ENCODE measurements at places on chromosomes 12 and 14. TPM values are rescaled to one million over a fixed set of nuclear protein-coding genes. Genes with fewer than 3 reads are reported as not detected.

GRCh38 chr12:71888521-71888920 lies 49.0 kb downstream of the TBC1D15 start:
- no peak overlapping the region for H3K4me3 ChIP-seq
- H3K36me3 ChIP-seq = peaks cover 23% of the 10 kb centered on the region
- H3K27ac ChIP-seq = no peak overlapping the region
- no peaks in the 10 kb centered on the region for H3K27me3 ChIP-seq
- H3K4me1 ChIP-seq = peaks cover 9% of the 10 kb centered on the region

DNA sequence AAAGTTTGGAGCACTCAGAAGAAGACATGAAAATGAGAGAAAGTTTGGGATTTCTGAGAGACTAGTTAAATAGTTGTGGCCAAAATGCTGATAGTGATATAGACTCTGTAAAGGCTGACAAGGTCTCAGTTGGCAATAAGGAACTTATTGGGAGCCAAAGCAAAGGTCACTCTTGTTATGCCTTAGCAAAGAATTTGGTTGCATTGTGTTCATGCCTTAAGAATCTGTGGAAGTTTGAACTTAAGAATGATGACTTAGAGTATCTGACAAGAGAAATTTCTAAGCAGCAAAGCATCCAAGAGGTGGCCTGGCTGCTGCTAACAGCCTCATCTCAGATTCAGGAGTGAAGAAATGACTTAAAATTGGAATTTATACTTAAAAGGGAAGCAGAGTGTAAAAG lies 113.8 kb downstream of the PIK3C2G start:
- H3K4me1 ChIP-seq = no peaks in the 10 kb centered on the region
- H3K27ac ChIP-seq = no peak overlapping the region
- no peaks in the 10 kb centered on the region for H3K27me3 ChIP-seq
- H3K36me3 ChIP-seq = no peaks in the 10 kb centered on the region
- no peak overlapping the region for H3K4me3 ChIP-seq

- no peak overlapping the region for H3K27ac ChIP-seq
- no peak overlapping the region for H3K4me3 ChIP-seq
- H3K27me3 ChIP-seq = no peaks in the 10 kb centered on the region
- no peak for DNase-seq
- no peaks in the 10 kb centered on the region for H3K36me3 ChIP-seq
These were observed 32.1 kb downstream of the SNRNP35 start for GRCh38 chr12:123490089-123490488.

The NINJ2 gene
- 4.9 TPM for polyA plus RNA-seq

DNA sequence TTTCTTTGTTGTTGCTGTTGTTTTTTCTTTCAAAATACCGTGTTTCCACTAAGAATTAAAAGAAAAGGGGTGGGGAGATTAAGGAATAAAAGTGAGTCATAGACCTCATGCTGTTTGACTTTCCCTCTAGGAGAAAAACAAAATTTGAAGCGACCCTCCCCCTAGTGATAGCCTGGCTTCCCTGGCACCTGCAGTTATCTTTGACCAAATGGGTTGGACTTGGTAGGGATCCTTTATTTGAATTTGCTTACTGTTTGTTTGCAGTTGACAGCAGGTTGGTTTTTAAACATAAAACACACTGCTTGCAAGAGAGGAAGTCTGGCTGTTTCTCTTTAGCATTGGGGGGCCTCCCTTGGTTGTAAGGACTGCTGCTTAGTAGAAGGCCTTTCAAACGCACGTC lies 14.0 kb downstream of the OTX2 start:
- H3K4me1 ChIP-seq = no peaks in the 10 kb centered on the region
- no peaks in the 10 kb centered on the region for H3K36me3 ChIP-seq
- peaks cover 73% of the 10 kb centered on the region for H3K27me3 ChIP-seq
- no peak overlapping the region for H3K27ac ChIP-seq
- no peak overlapping the region for H3K4me3 ChIP-seq
- DNase-seq = no peak

DNA sequence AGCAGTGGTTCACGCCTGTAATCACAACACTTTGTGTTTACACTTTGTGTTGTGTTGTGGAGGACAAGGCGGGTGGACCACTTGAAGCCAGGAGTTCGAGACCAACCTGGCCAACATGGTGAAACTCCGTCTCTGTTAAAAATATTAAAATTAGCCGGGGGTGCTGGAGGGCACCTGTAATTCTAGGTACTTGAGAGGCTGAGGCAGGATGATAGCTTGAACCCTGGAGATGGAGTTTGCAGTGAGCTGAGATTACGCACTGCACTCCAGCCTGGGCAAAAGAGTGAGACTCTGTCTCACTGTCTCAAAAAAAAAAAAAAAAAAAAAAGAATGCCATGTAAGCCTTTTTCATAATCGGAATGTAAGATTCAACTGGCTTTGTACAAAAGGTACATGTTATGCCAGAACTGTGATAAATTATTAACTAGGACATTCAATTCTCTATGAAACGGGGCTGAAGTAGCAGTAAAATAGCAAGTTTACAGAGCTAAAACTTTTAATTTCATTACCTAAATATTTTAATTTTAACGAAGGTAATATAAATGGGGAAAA lies 13.9 kb upstream of the PITPNM2 start:
- H3K36me3 ChIP-seq = peaks cover 18% of the 10 kb centered on the region
- H3K27ac ChIP-seq = no peak overlapping the region
- no peak for DNase-seq

- no peak for DNase-seq
- no peak overlapping the region for H3K4me3 ChIP-seq
- no peaks in the 10 kb centered on the region for H3K4me1 ChIP-seq
- H3K27me3 ChIP-seq = peaks cover 7% of the 10 kb centered on the region
- H3K27ac ChIP-seq = no peak overlapping the region
- H3K36me3 ChIP-seq = no peaks in the 10 kb centered on the region
These were observed 153.6 kb upstream of the ARID2 start for GRCh38 chr12:45575823-45576475.

The MYO1H gene
- polyA plus RNA-seq = not detected

DNA sequence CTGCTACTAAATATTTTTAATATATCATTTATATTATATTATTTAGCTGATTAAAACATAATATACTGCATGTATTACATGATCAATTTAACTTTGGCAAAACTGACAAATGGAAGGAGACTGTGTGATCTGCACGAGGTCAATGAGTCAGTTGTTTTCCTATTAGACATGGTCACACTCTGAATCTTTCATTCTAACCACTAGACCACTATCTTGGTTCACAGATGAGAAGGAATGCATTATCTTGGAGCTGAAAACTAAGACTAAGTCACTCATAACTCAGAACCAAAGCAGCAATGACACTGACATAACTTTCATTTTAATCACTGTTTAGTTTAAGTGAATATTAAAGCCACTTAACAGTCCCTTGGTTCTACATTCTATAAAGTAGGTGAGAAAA lies 37.4 kb downstream of the GNPTAB start:
- peaks cover 15% of the 10 kb centered on the region for H3K4me1 ChIP-seq
- no peaks in the 10 kb centered on the region for H3K27me3 ChIP-seq
- no peaks in the 10 kb centered on the region for H3K36me3 ChIP-seq

DNA sequence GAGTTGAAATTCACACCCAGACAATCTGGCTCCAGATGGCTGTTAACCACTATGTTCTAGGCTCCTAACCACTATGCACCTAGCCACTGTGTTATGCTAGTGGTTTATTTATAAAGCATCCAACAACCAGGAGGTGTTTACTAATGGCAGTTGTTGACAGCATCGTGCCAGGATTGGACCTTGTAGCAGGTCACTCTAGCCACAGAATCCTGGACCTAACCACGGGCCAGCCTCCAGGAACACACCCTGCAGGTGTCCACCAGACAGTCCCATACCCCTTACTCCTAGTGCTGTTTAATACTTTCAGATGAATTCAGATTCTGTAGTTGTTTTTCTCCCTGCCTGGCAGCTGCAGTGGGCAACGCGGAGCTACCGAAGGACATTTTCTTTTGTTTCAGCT lies 109.4 kb upstream of the MYL2 start:
- no peak overlapping the region for H3K4me3 ChIP-seq
- no peak overlapping the region for H3K27ac ChIP-seq
- no peaks in the 10 kb centered on the region for H3K4me1 ChIP-seq
- H3K27me3 ChIP-seq = peaks cover 75% of the 10 kb centered on the region
- DNase-seq = no peak

DNA sequence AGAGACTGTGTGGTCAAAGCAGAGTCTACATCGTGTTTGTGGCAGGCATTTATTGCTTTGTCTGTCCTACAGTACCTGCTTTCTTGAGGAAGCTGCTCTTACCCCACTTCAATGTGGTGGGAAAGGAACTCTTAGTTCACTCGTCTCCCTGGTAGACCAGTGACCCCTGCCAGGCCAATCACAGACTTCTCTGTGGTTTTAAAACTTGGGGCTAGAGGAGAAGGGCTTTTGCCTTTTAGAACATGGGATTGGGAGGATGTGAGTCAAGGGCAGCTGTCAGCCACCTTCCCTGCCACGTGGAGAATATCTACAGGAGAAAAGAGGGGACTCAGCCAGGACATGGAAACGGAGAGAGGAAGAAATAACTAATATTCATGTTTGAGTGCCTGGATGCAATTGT lies 36.8 kb upstream of the TMED10 start:
- H3K27me3 ChIP-seq = no peaks in the 10 kb centered on the region
- peak; percentile 14 for DNase-seq
- peaks cover 9% of the 10 kb centered on the region for H3K4me1 ChIP-seq
- H3K27ac ChIP-seq = no peak overlapping the region
- H3K4me3 ChIP-seq = no peak overlapping the region

- no peaks in the 10 kb centered on the region for H3K27me3 ChIP-seq
- H3K4me3 ChIP-seq = no peak overlapping the region
- H3K4me1 ChIP-seq = peaks cover 7% of the 10 kb centered on the region
- DNase-seq = peak; percentile 77
These were observed 89.1 kb upstream of the STAC3 start for GRCh38 chr12:57340104-57340503.

GRCh38 chr14:93269341-93270068 lies 62.4 kb downstream of the UBR7 start:
- peak overlapping the region; percentile 74 for H3K27ac ChIP-seq
- no peaks in the 10 kb centered on the region for H3K27me3 ChIP-seq
- peak; percentile 87 for DNase-seq
- H3K4me1 ChIP-seq = 0 out of 2 replicates have a peak, but pooled peaks cover 7% of the 10 kb centered on the region
- H3K4me3 ChIP-seq = peak overlapping the region; percentile 28
- no peaks in the 10 kb centered on the region for H3K36me3 ChIP-seq

- no peaks in the 10 kb centered on the region for H3K27me3 ChIP-seq
- no peak for DNase-seq
- H3K36me3 ChIP-seq = peaks cover 17% of the 10 kb centered on the region
- no peak overlapping the region for H3K4me3 ChIP-seq
These were observed 37.2 kb downstream of the EP400 start for GRCh38 chr12:131986910-131987309.

The LRRK2 gene
- 1.8 TPM for polyA plus RNA-seq

The EP400 gene
- 9.3 TPM for polyA plus RNA-seq
